CD4-positive, alpha-beta T cell treated with Interleukin-2 at 100 ng/mL for 4 hours (primary cell): ENCODE measurements at places on chromosomes 5 and 9.

DNA sequence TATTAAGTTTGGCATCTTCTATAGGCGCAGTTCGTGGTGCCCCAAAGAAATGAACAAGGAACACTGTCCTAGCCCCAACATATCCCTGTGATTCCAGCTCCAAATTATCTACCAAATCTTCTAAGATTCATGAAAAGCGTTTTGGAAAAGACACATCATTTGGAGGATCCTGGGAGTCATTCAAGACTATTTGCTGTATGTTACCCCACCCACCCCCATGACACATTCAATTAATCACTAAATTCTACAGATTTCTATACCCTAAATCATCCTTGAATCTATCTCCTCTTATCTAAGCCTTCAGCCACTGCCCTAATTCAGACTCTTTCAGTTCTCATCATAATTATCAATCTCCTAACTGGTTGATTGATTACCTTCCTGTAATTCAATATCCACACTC is 5.5 kb upstream of the RUSC2 start:
- DNase-seq: no peak

- no peak for DNase-seq
Measured at GRCh38 chr5:7805379-7805778, 45.6 kb downstream of the CFAP90 start.

GRCh38 chr9:70589571-70590314 is 175.3 kb upstream of the KLF9 start:
- DNase-seq: no peak

DNA sequence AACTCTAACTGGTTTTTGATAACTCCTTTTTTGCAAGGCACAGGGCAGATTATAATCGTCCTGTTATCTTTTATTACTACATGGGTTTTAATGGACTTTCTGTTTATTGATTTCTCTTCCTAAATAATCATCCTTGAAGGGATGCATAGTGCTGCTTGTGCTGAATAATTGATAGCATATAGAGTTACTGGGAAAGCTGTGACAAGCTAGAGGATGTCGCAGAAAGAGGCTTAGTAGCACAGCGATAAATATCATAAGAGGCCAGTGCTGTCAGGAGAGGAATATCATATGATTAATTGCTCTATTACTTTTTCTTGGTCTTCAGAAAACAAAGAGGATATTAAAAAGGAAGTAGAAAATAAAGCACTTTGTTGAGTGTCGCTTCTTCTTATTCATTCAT is 1007.1 kb upstream of the ACO1 start:
- no peak for DNase-seq

GRCh38 chr5:137091472-137091871 is 407.7 kb downstream of the SPOCK1 start:
- DNase-seq: no peak

GRCh38 chr5:64209353-64209752 is 43.7 kb downstream of the RNF180 start:
- DNase-seq: no peak

- DNase-seq: no peak
Measured at GRCh38 chr9:8652255-8652654, 852.7 kb upstream of the DMAC1 start.

DNA sequence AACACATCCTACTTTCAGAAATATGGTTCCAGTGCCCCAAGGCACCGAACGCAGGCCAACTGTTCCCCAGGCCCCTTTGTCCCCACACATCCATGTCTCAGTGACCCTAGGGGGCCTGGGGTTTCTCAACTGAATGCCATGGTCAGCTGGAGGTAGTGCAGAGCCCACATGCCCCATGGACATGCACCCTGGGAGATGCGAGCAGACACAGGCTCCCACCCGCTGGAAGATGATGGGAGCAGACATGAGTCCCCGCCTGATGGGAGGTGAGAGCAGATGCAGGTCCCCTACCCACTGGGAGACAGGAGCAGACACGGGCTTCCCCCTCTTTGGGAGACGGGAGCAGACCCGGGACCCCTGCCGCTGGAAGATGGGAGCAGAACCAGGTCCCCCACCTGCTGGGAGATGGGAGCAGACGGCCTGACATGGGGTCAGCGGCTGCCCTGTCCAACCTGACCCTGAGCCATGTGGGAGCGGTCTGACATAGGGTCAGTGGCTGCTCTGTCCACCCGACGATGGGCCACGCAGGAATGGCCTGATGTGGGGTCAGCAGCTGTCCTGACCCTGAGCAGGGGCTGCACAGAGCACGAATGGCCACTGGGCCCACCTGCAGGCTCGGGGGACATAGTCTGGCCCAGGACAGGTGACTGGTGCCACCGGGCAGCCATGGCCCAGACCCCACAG is 18.4 kb downstream of the ZDHHC11B start:
- DNase-seq: no peak

DNA sequence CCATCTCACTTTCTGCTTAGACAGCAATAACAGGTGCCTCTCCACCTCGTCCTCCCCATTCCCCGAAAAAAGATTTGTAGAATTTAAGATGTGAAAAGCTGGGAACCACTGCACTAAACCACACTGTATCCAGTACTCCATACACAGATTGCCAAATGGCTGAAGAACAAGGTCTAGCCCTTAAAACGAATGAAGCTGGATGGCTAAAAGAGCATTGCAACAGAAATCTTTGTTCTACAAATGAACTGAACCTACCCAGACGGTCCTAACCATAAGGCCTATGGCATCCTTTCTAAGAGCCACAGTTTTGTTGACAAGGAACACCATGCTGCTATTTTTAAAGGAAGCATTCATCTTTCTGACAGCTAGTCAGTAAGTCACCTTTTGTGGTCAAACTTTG is 152.3 kb downstream of the TTC39B start:
- DNase-seq: no peak

DNA sequence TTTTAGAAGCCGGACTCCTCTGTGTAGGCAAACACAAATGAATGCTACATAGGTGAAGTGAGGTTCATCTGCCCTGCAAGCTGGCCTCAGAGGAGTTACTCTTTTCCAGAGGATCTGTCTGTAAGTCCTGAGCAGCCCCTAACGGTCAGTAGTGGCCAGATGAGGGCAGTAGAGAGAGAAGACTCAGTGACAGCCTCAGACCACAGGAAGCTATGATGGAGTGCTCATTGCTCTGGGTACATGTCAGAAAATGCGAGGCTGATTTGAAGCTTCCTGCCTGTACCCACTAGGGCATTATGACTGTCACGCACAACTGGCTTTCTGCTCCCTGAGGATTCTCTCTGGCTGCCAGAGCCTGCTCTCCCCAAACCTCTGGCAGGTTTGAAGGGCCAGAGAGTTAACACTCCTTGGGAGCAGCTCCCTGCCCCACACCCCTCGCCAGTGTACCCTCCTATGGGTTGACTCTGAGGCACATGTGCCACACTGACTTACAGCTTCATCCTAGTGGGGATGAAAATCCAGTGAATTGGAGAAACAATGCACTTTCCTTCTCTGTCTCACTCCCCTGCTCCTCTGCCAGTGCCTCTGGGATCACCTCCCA is 141.5 kb downstream of the GABRG2 start:
- DNase-seq: no peak

DNA sequence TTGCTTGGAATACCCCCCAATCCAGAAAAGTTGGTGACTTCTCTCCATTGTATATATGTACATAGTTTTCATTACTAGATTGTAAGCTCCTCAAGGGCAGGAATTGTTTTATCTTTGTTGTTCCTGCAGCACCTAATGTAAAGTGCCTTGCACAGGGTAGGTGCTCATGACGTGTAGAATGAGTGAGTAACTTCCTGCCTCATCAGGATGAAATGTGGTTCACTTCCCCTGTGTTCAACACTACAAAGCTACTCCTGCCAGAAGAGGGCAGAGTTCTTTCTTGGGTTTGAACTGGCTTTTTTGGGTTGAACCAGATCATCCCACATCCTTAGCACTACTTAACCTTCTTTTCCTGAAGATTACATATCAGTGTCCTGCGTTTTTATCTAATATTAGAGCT is 23.9 kb downstream of the GTF3C4 start:
- peak; percentile 46 for DNase-seq

DNA sequence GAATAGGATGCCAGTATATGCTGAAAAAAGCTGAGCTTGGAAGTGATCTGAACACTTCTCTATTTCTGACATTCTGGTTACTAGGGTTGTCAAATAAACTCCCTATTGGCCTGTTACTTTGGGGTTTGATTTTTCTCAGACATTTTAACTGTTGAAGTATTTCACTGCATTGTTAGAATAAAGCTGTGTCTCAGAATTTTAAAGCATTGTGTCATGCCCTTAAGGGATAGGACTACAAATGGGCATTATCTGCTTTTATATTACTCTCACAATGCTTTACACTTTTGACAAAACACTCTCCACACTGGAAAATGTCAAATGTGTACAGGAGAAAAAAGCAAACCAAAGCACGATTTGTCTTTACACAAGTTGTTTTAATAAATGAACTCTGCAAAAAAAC is 16.8 kb upstream of the GPR21 start:
- DNase-seq: no peak

DNA sequence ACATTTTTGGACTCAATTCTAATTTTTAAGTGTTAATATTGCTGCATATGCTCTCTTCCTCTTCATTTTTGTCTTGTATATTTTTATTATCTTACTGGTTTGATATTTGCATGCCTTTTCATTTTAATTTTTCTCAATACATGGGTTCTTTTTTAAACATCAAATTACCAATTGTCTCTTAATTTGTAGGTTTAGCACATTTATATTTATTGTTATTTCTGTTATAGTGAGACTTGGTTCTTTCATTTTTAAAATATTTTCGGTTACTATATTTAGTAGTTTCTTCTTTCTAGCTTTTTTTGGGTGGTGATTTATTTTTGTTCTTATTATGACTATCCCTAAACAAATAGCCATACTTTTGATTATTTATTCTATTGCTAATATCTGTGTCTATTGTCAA is 19.4 kb downstream of the SPINK5 start:
- DNase-seq: no peak

DNA sequence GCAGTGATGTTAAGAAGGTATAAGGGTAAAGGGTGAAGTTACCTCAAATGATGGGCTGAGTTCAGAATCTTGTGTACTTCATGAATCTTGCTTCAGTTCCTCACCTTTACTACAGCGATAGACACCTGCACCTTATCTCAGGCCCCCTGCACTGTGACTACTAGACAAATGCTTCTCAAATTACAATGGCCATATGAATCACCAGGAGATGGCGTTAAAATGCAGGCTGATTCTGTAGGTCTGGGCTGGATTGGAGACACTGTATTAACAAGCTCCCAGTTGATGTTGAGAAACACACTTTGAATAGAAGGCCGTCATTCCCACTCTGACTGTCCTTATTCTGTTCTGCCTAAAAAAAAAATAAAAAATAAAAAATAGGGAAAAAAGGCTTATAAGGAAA is 29.8 kb downstream of the TARS1 start:
- no peak for DNase-seq

DNA sequence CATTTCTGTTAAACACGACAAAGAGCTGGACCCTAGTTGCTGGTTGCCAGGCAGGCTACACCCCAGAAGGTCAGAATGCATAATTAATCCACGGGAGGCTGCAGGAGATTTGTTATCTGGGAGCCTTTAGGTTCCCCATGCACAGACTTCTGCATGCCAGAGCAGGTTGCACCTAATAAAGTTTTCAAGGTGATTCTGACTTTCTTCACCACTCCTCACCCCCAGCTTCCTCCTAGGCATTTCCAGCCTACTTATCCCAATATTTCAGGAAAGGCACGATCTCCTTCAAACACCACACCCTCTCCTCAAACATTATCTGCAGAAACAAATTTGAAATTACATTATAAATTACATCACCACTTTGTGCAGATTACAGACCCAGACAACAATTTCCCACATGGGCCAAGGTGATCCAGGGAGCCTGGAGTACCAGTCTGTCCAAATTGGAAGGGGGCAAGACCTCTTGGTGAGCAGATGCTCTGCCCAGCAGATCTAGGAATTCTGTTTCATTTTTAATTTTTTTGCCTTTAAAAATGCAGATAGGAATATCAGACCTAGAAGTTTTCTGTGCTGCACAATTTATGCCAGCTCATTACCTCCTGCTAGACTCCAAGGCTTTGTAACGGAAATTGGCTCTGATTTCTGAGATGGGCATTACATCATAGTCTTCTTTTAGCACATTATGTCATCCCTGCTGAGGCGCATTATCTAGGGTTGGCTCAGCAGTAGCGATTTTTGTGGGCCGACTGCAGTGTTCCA is 363.4 kb upstream of the SLC30A5 start:
- DNase-seq: no peak

DNA sequence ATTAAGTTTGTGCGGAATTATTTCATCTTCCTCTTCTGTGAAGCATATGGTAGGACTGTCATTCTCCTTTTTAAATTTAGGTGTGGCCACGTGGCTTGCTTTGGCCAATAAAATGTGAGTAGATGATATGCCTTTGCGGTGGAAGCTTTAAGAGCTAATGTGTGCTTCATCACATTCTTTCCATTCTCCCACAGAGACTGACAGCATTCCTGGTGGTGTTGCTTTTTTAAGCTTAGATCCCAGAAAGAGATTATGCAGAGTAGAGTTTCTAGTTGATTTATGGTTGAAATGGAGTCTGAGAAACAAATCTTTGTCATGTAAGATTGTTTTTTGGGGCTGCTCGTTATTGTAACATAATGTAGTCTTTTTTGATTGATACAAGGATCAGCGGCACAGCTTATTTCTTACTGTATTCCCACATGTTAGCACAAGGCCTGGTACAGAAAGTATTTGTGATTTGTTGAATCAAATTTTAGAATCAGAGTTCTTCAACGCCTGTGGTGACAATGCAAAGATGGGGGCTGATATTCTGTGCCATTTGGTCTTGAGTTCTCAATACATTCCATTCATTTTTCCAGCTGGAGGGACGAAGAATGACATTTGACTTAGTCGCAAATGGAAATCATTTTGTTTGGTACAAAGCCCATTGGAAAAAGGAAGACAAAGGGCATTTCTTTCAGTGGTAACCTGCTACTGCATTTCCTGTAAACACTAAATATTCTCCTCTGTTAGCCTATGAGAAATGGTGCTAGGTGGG is 209.9 kb upstream of the VLDLR start:
- DNase-seq: no peak

DNA sequence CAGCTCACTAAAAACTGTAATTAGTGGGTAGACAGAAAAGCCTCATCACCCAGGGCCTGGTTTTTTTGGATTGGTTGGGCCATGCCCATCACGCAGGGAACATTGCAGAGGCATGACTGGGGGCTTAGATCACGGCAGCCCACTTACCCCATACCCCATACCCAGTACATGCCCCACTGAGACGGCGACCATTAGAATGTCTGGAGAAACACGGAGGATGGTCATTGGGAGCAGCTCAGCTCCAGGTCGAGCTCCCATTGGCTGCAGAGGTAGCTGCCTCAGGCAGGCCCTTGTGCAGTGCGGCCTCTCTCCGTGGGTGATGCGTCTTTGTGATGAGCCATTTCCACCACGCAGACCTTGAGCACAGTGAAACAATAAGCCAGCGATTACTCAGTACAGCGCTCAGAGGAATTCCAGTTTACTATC is 204.0 kb downstream of the GADD45G start:
- no peak for DNase-seq

DNA sequence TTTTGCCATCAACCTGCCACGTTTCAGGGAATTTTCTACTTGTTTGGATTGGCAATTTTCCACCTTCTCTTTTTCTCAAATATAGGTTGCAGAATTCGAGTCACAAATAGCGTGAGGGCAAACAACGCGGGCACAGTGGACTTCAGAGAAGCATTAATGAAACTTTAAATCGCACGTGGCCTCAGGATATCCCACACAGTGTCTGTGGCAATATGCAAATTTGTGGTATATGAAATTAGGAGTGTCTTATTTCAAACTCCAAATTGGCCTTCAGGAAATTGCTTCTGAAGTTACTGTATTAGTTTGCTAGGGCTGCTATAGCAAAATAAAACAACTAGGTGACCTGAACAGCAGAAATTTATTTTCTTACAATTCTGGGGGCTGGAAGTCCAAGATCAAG is 91.2 kb downstream of the MTRR start:
- no peak for DNase-seq

GRCh38 chr9:137619240-137620047 is 639 bp downstream of the EHMT1 start:
- DNase-seq: peak; percentile 22
